Ammon's horn (tissue), 1 donor: ENCODE measurements at places on chromosomes 3 and 15.

- no peak for DNase-seq
Measured at GRCh38 chr3:194577986-194578905, 55.0 kb downstream of the TMEM44 start.

DNA sequence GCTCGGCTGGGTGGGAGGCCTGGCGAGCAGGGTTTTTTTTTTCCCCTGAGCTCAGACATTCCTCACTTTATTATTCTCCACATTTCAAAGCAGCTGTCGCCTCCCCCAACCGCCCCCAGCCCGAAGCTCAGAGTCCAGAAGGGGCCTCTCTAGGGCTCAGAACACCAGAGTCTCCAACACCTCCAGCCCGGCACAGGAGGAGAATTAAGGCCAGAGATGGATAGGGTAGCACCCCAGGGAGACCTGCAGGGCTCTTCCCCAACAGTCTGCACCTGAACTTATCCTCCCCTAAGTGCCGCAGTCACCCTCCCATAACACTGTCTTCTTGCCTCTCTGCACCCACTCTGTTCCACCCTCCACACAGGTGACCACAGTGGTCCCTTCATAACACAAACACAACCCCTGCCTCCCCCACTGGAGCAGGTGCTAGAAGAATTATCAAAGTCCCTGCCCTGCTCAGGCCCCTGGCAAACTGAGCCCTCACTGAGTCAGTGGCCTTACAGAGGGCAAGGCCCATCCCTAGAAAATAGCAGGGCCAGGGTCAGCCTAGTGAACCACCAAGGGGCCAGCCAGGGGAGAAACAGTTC, 14.1 kb downstream of the MYL3 start:
- DNase-seq = no peak

DNA sequence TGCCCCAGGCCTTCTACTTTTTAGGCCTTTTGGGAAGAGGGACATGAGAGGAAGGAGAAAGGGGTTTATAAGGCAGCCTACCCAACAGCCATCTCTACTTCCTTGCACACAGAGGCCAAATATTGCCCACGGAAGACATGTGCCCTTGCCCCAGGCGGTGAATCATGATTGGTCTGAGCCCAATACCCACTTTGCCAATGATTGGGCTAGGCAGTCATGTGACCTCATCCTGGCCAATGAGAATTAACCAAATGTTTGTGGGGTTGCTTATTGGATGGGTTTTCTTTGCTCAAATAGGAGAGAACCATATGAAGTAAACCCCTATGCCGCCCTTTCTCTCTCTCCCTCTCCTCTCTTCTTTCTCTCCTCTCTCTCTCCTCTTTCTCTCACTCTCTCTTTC, 42.2 kb upstream of the ATP1B3 start:
- DNase-seq = no peak

- DNase-seq = peak; percentile 29
Measured at GRCh38 chr3:135175728-135176277, 380.7 kb downstream of the EPHB1 start.

DNA sequence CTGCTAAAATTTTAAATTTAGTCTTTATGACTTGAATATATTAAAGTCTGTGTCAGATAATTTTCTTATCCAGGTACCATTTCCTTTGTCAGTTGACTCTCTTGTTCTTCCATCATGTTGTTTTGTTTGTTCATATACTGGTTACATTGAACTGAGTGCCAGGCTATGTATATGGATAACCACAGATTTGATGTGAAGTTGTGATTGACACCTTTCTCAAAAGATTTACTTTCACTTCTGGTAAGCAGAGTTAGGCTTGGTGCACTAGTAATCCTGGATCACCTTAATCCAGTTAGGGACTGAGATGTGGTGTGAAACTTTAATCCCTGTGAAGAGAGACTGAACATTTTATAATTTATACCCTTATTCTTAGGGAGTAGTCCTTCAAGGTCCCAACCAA, 99.4 kb downstream of the ADAM10 start:
- DNase-seq = no peak

DNA sequence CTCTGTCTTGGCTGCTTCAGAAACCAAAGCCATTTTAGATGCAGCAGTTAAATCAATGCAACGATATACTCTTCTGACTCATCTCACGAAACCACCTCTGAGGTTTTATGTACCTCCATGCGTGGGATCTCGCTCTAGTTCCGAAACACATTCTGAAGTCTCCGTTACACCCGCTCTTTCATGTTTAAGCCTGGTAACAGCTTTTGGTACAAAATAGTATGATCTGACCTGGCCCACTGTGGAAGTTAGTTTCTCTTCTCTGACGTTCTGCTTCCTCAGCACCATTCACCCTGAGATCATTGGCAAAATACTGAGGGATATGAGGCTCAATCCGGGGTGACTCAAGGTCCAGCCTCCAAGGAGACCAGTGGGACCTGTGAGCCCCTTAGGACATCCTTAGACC, 121.9 kb downstream of the TMEM266 start:
- no peak for DNase-seq

- no peak for DNase-seq
Measured at GRCh38 chr3:171966533-171967136, 72.7 kb upstream of the FNDC3B start.

DNA sequence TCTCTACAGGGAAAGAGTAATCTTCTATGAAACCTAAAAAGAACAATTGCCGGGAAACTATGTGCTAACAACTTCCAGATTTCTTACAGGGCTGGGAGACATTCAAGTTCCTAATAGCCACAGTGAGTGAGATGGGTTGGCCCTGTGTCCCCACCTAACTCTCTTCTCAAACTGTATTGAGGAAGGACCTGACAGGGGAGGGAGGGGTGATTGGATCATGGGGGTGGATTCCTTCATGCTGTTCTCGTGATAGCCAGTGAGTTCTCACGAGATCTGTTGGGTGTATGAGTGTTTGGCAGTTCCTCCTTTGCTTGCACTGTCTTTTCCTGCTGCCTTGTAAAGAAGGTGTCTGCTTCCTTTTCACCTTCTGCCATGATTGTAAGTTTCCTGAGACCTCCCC, 958.7 kb downstream of the AGBL1 start:
- DNase-seq = no peak

DNA sequence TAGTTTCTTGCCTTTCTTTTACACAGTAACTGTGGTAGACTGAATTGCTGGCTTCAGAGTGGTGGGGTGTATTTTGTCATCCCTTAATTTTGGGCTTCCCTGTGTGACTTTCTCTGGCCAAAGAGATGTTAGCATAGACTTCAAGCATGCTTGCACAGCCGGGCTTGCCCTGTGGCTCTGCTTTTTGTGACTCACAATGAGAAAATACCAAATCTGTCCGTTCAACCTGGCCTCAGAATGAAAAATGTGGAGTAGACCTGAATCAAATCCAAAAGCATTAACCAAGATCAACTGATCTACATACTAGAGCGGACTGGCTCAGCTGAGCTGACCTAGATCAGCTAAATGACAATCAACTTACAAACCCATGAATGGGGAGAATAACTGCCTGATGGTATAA, 51.4 kb downstream of the PLAAT1 start:
- no peak for DNase-seq

DNA sequence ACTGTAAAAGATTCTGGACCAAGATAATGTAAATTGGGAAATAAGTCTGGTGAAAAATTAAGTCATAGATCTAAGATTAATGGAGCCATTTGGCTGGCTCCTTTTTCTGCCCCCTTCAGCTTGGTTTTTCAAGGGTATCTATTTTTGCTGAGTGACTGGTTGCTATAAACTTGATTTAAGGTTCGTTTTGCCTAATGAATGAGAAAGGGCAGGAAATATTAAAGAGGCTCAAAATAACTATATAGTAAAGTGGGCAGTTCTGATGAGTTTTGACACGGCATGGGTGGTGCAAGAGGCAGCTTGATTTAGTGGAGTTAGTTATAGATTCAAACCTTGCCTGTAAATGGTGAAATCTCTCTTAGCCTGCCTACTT, 140.7 kb downstream of the STAC start:
- no peak for DNase-seq
